ENCODE measurements at places on chromosomes 1 and 21. TPM values are rescaled to one million over a fixed set of nuclear protein-coding genes. Genes with fewer than 3 reads are reported as not detected.

CLDN19 gene
- 0.44 TPM for total RNA-seq

AMY2B gene
- 12.7 TPM for total RNA-seq

TEDDM1 gene
- total RNA-seq, result not detected

CAMK1G gene
- total RNA-seq, result not detected

ZNF670 gene
- 2.2 TPM for total RNA-seq

ABCD3 gene
- total RNA-seq, result 46.5 TPM

NGF gene
- total RNA-seq, result not detected

ZNF593OS gene
- not detected for total RNA-seq

TAL1 gene
- total RNA-seq, result 0.34 TPM

FCRL4 gene
- total RNA-seq, result not detected

DHDDS gene
- total RNA-seq, result 35.6 TPM

WDR3 gene
- 14.7 TPM for total RNA-seq

DMBX1 gene
- total RNA-seq, result 0.55 TPM

NEXN gene
- total RNA-seq, result 3.3 TPM

KIF2C gene
- 4.5 TPM for total RNA-seq

DNA sequence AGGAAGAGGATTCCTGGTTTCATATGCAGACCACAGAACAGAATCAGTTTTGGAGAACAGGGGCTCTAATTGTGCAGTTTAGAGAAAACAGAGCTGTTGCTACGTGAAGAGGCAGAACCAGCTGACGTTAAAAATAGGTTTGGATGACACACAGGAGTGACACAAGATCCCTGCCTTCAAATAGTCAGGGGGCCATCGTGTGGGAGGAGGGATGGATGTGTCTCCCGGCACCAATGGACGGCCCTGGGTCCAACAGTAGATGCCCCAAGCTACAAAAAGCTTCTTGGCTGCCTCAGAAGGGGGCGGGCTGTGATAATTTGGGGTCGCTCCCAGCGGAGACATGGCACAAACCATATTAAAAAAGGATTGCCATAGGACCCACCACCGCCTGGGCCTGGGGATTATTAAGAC, 87.8 kb downstream of the MRPL37 start:
- no peak for DNase-seq

GRCh38 chr1:84192681-84193080, 48.6 kb downstream of the PRKACB start:
- DNase-seq, result no peak

DNA sequence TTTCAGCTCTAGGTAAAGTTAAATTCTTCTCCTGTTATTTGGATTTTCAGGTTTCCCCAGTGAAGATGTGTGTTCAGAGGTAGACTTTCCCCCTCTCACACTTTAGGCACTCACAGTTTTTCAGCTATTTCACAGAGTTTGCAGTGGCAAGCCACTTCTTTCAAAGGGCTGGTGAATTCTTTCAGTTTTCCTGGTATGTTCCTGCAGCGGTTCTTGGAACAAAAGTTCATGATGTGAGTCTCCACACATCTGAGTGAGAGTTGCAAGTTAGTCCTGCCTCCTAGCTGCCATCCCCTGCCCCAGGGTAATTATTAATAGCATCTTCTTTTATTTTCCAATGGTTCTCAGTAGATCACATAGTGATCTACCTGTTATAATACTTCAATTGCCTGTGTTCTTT, 27.3 kb upstream of the CD84 start:
- no peak for DNase-seq

GRCh38 chr1:218667781-218668516, 322.8 kb downstream of the TGFB2 start:
- no peak for DNase-seq

DNA sequence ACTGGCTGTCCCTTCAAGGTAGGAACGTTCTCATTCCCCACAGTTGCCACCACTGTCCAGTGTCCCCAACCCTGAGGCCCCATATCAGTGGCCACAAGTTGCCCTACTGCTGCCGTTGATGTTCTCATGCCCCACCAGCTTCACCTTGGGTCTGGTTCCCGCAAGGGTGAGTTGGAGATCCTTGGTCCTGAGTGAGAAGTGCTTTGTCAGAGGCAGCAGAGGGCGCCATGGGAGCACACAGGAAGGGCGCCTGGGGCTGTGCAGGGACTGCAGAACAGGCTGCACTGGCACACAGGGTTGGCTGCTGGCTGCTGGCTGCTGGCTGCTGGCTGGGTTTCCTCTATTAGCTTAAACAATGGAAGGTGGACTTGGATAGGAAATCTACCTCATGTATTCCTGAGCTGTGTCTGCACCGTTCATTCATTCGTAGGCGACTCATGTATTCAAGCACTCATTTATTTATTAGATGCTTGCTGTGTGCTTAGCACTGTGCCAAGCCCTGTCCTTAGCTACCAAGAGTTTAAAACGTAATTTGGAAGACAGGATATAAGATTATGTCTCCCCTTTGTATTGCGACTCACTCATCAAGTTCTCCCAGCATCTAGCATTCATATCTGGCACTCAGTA, 2.1 kb upstream of the S100A9 start:
- peak; percentile 73 for DNase-seq

DNA sequence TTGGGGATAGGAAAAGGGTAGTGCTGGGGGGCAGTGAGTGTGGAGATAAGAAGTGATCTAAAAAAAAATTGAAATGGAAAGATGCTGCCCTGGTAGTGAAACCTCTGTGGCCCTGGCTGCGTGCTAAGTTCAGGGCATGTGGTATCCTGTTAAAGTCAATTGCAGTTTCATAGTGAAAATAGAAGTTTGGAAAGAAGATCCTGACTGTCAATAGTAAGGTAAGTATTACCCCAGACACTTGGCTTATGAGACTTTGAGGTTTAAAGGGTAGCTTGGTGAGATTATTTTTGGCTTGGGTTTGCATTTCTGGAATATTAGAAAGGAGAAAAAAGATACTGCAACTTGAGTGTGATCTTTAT, 6.8 kb downstream of the ARID1A start:
- no peak for DNase-seq

DNA sequence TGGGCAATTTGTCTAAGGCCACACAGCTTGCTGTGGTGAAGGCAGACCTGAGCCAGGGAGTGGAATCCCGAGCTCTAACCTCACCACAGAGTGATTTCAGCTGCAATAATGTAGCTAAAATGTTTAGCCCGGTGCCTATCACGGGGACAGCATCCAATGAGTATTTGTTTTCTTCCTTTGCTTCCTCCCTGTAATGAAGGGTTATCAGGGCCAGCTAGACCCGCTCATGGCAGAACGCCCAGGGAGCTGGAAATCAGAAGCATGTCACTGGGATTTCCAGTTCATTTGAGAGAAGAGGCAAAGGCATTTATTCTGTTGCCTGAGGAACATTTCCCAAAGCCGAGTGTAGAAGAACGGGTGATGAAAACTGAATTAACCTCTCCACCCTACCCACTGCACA, 183.1 kb downstream of the ZSCAN20 start:
- no peak for DNase-seq

GRCh38 chr1:156923670-156924477, 3.4 kb downstream of the LRRC71 start:
- DNase-seq, result no peak

- DNase-seq, result no peak
These were observed 106.0 kb downstream of the NTNG1 start for GRCh38 chr1:107246775-107247345.

GRCh38 chr1:228723921-228724320, 11.4 kb upstream of the RHOU start:
- no peak for DNase-seq

DNA sequence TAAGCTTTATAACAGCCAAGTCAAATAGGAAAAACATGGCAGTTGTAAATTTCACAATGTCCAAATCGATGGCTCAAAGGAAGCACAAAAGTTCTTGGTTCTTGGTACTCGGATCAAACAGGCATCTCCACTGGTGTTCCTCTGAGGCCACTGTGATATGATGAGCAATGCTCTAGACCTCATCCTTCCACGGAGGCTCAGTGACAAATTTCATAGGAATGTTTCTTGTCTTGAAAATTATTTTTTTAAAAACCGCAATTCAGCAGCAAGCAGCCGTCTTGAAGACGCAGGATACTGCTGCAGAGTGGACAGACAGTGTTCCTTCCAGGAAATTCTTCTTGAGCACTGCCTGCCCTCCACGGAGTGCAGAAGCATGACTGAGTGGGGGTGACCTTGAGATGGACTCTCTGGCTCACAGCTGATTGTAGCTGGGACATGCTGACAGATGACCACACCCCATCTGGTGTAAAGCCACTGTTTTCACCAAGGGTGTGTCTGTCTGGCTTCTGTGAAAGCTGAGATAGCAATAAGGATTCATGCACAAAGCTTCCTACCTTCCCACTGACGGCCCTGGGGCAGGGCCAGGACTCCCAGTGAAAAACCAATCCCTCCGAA, 61.9 kb downstream of the TIAM1 start:
- DNase-seq, result no peak

- DNase-seq, result no peak
These were observed 95.5 kb upstream of the TPTE start for GRCh38 chr21:10425856-10426255.

- DNase-seq, result no peak
These were observed 5.1 kb upstream of the ARHGEF2 start for GRCh38 chr1:155983191-155984024.

DNA sequence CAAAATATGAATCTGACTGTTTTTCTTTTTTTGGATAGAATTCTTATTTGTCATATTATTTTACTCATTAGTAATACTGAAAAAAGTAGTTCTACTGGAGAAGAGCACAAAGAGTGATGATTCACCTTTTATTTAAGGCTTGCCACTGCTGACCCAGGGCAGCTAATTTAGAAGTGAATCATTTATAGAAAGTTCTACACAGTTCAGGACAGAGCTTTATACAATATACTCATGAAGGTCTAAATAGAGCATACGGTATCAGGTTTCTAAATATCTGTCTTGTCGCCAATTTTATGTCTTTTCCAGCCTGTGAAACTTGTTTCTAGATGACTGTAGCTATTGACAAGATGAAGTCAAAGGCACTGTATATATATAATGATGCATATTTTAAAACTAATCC, 25.0 kb downstream of the GIPC2 start:
- DNase-seq, result no peak

GRCh38 chr1:118661769-118662320, 326.3 kb downstream of the TBX15 start:
- no peak for DNase-seq

GRCh38 chr1:178066908-178067614, 26.8 kb upstream of the RASAL2 start:
- no peak for DNase-seq

Measured in suprapubic skin (tissue), 4 donors.